GM18507 (cell line): ENCODE measurements at places on chromosomes 5 and 9.

DNA sequence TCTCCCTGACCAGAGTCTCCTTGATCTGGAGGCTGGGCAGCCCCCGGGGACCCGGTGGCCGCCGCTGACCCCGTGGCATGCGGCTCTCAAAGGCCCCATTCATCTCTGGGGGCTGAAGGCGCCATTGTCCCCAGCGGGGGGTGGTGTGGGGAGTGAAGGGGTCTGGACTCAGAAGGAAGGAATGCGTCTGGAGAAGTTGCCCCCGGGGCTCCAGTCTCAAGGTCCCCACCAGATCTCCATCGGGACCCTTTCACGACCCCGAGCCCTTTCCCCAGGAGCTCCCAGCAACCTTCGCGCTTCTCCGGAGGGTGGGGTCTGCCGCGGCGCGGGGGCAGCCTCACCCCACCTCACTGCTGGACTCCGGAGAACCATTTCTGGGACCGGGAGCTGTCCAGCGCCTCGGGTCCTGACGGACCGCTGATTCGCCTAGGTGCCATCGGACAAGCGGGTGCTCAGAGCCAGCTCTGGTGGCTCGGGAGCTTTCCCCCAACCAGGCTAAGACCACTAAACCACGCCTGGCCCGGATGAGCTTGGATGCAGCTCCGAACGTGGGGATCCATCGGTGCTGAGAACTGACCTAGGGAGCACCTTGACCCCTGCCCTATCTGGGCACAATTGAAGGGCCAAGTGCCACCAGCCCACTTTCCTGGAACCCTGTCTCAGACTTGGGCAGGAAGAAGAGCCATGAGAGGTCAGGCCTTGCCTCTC, 5.1 kb upstream of the PCDH1 start:
- DNase-seq, result no peak

- no peak for DNase-seq
Observed at GRCh38 chr5:2288968-2289367, 406.2 kb upstream of the IRX4 start.

DNA sequence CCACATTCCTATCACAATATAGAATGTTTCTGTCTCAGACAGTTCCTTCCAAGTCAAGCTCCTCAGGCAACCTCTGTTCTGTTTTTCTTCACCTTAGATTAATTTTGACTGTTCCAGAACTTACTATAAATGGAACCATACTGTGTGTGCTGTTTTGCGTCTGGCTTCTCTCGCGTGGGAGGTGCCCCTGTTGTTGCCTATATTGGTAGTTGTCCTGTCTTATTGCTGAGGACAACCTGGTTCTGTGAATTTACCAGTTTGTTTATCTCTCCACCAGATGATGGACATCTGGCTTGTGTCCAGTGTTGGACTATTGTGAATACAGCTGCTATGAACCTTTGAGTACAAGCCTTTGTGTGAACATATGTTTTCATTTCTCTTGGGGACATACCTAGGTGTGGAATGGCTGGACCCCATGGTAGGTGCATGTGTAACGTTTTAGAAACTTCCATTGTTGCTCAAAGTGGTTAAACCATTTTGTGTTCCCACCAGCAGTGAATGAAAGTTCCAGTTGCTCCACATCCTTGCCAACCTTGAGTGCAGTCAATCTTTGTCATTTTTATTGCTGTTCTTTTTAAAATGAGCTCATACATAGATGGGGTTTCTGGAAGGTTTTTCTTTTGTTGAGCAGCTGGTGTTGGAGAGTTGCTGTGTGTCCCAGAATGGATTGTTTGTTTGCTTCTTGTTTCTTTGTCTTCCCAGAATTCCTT, 18.1 kb downstream of the HMCN2 start:
- no peak for DNase-seq

DNA sequence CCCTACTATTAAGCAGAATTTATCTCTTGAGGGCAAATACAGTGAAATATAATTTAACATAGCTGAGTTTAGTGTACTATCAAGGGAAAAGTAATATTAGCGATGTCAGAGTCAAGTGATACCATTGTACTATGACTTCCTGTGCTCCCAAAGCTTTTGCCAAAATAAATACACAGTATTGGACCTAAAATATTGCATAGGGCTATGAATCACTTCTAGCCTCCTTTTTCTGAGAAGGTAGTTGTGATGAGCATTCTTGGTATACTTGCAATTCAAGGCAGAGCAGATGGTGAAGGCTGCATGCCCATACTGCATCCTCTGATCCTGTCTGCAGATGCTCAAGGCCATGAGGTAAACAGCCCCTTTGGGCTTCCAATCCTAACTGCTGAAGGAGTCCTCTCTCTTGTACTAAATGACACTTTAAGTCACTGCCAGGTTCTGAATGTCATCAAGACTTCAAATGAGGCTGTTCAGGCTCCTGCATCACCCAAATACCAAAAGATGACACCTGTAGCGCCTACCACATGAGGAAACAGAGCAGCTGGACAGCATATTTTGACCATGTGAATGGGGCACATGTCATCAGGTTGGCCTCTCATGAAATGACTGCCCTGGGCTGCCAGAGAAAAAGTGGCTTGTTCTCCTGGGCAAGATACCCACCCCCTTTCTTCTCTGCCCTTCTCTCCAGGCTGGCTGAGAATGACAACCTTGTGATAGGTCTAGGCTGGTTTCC, 29.7 kb upstream of the PPP2CA start:
- DNase-seq, result no peak

DNA sequence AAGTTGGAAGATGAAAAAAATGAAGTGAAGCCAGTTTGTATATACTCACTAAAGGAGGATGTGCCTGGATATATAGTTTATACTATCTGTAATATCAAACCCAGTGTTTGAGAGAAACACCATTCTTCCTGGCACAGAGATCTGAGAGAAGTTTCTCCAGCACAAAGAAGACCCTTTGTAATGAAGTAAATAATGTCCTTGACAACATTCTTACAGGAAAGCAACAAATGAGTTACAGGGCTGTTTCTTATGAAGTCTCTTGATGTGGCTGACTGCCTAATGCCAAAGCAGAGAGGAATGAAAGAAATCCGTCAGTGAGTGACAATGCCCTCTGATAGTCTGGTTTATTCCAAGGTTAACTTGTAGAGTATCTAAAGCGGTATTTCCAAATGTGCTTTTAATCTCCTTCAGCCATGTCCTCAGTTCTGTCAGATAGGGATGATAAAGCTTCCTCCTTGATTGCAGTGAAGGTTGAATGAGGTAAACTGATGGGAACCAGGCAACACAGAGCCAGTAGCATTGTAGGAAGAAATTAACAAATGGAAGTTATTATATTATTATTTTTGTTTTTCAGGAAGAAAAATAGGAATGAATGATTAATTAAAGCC, 123.1 kb upstream of the ZNF608 start:
- DNase-seq, result no peak

DNA sequence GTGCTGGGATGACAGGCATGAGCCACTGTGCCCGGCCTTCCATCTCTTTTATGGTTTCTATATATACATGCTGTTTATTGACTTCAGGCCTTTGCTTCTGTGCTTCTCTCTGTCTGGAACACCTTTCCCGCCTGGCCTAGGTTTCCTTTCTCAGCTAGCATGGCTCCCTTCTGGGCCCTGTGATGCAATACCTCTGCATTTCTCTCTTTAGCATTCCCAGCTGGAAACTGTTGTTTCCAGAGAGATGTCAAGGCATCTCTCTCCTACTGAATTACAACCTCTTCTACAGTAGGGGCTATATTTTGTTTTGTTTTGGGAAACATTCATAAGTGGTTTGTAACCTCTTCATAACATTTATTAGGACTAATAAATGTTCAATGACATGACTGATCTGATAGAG, 57.1 kb downstream of the RPS23 start:
- no peak for DNase-seq

DNA sequence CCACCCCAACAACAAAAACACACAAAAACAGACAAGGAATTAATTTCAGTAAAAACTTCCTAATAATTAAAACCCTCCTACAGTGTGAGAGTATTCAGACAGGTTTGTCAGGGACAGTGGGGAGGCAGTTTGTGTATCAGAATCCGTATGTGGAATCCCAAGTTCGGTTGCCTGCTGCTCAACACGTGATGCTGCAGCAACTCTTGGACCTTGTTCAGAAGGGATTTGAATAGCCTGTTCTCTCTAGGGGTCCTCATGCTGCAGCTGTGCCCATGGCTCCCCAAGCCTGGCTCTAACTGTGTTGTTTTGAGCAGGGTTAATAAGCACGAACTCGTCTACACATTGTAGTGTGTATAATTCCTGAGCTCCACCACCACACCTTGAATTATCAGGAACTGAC, 28.7 kb downstream of the TLE4 start:
- DNase-seq, result no peak

GRCh38 chr5:154829589-154830218, 20.7 kb downstream of the FAXDC2 start:
- DNase-seq, result no peak
